ENCODE measurements at places on chromosomes 2 and 18.

DNA sequence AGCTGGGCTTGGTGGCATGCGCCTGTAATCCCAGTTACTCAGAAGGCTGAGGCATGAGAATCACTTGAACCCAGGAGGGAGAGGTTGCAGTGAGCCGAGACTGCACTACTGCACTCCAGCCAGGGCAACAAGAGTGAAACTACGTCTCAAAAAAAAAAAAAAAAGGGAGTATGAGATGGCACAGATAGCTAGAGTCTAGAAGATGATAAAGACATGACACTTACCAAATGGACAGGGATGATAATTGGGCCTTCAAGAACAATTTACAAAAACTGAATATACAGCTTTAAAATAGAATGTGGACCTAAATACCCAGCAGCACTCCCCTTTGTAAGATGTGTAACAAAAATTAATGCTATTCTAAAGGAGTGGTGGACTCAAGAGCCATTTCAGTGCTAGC lies 2.7 kb downstream of the METTL4 start:
- no peak for DNase-seq

GRCh38 chr2:165149439-165149838 lies 54.4 kb downstream of the SCN3A start:
- DNase-seq = peak; percentile 5

DNA sequence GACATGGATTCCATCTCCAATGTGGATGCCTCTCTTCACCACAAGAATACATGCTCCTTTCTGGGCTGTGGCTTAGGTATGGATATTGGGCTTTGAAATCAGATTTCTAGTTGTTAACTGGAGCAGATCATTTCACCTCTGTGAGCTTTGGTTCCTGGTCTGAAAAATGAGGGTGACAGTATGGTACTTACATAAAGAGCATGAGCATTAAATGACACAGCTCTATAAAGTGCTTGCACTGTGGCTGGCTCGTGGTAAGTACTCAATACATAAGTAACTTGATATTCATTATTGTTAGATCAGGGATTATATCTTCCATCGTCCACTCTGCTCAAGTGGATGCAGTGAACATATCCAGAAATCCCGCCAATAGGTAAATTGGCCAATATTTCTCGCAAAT lies 33.4 kb downstream of the ARHGAP25 start:
- no peak for DNase-seq

GRCh38 chr2:65456064-65456463 lies 23.7 kb upstream of the SPRED2 start:
- DNase-seq = no peak

DNA sequence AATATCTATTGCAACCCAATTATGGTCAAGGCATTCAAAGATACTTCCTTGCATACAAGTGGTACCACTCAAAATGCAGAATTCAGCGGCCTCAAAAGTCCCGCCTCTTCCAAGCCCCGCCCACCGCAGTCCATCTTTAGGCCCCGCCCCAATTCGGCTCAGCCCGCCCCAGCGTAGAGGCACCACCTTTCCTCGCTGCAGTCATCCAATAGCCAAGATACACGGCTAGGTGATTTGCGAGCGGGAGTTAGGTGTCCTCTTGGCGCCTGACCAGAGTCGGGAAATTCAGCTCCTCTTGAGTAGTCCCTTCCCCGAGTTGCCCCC lies 431 bp upstream of the SEC11C start:
- peak; percentile 95 for DNase-seq

GRCh38 chr2:236679884-236680860 lies 110.5 kb downstream of the ACKR3 start:
- no peak for DNase-seq

DNA sequence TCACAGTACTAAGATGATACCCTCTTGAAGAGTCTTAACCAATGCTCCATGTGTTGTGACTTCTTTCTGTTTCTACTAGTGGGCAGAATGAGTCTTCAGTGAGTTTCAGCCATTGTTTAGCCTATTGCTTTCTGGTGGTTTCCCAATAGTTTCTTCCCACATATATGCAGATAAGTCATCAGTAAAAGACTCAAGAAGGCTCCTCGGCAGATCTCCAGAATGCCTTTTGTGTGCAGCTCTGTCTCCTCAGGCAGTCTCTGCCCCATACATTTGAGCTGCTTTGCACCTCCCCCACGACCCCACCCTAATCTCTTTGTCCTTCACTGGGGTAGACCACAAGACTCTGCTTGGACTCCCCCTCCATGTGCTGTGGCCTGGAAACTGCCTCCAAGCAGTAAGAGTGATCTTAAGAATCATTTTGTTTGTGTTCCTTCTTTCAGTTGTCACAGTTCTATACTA lies 71.6 kb upstream of the CHRNA1 start:
- DNase-seq = peak; percentile 81

DNA sequence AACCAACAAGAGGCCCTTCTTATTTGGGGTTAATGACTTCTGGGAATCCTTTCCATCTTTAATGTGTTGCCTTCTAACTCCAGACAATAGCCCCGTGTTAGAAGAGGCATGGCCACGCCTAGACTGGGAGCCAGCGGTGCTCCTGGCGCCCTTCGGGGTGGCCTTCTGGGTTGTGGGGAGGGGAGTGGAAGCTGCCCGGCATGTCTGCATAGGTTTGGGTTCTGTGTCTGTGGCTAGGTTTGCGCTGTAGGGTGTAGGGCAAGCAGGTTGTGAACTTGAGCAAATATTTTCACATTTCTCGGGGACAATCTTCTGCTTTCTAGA lies 40.4 kb downstream of the CELF4 start:
- no peak for DNase-seq

DNA sequence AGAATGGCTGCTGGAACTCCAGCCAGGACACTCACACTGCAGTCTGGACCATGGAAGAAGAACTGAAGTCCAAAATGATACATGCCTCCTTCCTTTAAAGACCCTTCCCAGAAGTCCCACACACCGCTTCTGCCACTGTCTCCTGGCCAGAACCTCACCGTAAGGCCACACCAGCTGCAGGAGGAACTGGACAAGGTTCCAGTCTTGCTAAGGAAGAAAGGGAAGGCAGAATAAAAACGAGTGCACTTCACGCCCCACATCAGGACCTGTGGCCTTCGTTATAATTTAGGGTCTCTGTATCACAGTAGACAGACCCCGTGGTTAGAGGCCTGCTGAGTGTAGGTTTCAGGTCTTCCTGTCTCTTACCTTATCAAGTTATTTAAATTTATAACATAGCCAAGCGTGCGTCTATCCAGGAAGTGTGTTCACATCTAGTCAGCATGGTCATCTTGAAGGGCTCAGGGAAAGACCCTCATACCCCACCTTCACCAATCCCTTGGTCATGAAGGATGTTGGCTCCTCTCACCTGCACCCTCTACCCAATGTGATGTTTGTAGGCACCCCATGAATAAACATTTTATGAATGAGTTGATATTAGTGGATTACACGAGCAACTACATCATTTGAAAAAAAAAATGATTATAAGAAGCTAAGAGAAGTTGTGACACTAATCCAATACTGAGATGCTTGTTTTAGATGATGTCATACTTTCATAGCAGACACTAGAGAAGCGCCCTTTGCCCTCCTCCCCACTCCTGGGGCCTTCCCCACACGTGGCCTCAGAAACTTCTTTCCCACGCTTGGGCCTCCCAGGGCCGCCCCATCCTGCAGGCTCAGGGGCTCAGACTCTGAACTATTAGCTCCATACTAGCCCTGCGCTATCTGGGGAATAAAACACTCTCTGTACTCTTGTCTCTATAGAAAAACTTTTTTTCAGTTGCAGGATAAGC lies 157.6 kb downstream of the FAM210A start:
- DNase-seq = peak; percentile 78

DNA sequence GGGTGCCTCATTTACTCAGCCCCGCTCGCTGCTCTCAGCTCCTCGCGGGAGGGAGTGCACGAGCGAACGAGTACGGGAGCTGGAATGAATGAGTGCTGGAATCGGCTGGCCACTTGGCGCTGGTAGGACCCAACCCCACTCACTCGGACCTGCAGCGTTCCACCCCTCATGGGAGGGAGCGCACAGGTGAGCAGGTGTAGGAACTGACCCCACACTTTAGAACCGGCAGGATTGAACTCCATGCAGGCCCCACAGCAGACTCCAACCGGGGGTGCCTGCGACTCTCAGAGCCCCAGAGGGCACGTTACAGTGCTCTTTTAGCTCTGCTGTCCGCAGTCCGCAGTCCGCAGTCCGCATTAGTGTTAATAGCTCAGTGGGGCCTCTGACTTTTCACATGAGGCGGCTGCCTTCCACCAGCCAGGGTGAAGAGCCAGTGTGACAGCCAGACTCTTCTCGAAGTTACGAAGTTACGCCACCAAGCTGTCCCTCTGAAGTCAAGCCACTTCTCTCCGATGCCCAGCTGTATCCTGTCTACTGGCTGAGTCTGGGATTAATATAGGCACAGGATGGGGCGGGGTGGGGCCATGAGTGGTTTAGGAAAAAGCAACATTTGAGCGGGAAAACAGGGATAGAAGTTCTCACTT lies 102.7 kb upstream of the ARHGAP15 start:
- DNase-seq = no peak

DNA sequence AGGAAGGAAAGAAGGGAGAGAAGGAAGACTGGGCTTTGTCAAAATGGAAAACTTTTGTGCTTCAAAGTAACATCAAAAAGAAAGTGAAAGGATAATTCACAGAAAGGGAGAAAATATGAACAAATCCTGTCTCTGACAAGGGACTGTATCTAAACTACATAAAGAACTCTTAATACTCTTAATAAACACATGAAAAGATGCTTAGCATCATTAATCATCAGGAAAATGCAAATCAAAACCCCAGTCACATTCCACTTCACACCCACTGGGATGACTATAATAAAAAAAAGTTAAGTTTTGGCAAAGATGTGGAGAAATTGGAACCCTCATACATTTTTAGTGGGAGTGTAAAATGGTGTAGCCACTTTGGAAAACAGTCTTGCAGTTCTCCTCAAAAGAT lies 11.8 kb upstream of the ZFP36L2 start:
- no peak for DNase-seq

DNA sequence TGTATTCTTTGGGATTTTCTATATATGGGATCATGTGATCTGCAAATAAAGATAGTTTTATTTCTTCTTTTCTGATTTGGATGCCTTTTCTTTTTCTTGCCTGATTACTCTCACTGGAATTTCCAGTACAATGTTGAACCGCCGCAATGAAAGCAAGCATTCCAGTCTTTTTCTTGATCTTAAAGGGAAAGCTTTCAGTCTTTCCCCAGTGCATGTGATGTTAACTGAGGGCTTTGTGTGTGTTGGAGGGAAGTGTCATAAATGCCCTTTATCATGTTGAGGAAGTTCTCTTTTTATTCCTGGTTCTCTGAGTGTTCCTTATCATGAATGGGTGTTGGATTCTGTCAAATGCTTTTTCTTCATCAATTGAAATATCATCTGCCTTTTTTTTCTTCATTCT lies 16.9 kb upstream of the CYBRD1 start:
- DNase-seq = no peak

DNA sequence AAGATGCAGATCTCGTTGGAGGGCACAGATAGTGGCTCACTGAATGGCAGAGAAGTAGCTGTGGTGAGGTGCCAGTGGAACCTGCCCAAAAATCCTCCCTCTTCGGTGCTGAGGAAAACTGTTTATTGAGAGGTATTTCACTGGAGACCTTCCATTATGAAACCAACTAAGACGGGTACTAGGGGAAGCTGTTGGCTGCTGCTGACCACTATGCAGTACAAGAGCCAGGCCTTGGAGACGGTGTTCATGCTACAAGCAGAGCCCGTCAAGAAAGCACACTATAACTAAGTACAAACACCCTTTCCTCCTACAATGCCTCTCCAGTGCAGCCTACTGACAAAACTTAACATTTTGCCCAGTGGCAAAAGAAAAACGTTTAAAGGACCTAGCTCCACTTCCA lies 4.6 kb downstream of the ARL5A start:
- DNase-seq = no peak

DNA sequence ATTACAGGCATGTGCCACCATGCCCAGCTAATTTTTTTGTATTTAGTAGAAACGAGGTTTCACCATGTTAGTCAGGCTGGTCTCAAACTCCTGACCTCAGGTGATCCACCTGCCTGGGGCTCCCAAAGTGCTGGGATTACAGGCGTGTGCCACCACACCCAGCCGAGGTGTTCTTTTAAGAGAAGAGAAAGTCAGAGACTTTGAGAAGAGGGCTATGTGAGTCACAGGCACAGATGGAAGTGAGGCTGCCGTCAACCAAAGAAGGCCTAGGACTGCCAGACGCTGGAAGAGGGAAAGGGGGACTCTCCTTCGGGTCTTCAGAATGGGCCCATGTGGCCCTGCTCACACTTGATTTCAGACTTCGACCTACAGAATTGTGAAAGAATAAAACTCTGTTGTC lies 67.2 kb upstream of the SH3BP4 start:
- no peak for DNase-seq

DNA sequence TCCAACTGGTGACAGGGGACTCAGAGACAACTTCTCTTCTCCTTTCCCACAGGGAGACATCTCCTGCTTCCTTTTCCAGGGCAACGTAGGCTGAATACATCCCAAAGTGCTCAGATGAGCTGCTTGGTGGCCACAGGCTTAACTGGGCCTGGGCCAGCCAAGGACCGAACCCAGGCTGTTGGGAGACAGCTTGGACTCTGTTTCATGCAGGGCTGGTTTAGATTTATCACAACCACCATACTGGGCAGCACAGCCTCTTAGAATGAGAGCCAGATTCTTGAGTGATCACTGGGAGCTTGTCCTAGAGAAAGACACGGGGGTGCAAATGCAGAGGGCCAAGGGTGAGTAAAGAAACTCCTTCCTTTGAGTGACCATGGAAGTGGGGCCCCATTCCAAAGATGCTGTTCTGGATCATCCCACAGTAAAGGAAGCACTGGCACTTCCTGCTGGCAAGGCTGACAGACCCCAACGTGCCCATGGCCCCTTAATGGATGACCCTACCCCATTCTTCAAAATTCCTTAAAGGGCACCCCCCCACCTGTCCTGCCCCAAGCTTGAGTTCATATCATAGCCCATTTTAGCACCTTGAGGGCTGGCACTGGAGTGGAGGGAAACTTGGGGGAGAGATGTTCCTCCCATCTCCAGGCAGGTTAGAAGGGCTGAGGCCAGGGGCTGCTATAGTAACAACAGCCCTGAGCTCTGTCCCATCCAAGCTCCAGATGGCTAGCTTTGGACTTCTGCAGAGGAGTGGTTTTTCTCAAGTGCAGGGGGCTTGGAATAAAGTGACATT lies 84.1 kb downstream of the CAPN13 start:
- no peak for DNase-seq

- DNase-seq = peak; percentile 33
These were observed 43.0 kb downstream of the FBXO48 start for GRCh38 chr2:68423966-68424650.

- DNase-seq = no peak
These were observed 234.5 kb downstream of the ANKRD36B start for GRCh38 chr2:97355176-97355575.

- no peak for DNase-seq
These were observed 11.6 kb upstream of the SPTBN1 start for GRCh38 chr2:54444503-54444902.

GRCh38 chr18:45046228-45046627 lies 365.5 kb downstream of the SETBP1 start:
- no peak for DNase-seq

DNA sequence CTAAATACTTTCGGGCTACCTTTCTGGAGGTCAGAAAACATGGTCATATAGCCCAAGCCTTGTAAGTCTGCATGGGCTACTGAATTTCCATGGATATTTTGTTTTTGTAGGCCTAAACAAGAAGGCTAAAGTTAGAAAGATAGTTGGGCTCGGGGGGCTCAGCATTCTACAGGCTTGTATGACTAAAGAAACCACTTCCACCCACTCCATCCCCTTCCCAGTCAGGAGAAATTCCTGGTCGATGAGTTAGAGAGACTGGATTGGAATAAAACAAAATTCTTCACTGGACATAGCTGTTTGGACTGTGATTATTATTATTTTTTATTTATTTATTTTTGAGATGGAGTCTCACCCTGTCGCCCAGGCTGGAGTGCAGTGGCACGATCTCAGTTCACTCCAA lies 539.4 kb upstream of the TNP1 start:
- no peak for DNase-seq
